ENCODE measurements at places on chromosomes 12 and 14.

DNA sequence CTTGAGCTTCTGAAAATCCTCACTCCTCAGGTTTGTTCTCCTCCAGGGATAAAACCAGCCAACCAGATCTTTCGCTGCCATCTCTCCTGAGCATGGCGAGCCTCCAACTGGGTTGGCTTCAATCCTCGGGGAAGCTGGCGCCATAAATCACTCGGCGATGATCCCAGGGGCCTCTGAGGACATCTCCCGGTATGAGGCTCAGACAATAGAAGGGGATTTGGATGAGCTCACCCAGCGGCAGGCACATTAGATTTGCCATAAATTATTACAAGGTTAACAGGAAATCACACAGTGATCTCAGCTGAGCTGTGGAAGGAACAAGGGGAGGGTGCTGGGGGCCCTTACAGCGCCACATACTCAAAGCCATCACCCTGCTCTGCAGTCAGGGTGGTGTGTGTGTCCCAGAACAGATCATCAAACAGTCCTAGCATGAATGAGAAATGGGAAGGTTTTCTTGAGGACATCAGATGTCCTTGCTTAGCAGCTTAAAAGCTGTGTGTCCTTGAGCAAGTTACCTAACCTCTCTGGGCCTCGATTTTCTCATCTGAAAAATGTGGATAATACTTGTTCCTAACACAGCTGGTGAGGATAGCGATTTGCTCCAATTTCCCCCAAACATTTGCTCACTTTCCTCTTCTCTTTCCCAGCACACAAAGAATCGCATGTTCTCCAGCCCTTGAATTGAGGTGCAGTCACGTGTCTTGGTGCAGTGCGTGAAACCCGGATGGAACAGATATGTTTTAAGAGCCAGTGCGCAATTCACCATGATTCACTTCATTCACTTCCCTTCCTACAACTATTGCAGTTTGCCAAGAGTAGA lies 142.8 kb downstream of the SCARB1 start:
- no peak for DNase-seq

DNA sequence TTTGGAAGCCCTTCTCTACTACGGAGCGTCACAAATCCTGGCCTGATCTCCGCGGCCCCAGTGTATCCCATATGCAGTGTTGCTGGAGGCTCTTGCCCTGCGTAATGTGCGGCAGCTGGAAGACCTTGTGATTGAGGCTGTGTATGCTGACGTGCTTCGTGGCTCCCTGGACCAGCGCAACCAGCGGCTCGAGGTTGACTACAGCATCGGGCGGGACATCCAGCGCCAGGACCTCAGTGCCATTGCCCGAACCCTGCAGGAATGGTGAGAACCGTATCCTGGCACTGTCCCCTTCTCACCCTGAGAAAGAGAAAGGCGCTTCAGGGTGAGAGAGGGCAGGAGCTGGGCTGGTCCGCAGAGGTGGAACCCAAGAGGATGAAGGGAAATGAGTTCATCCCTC lies 5.3 kb downstream of the COPS7A start:
- no peak for DNase-seq

GRCh38 chr14:89013098-89013504 lies 188.7 kb downstream of the TTC8 start:
- no peak for DNase-seq

- DNase-seq: no peak
Measured at GRCh38 chr12:28457785-28458184, 267.5 kb downstream of the CCDC91 start.

- DNase-seq: no peak
Measured at GRCh38 chr14:100972118-100972897, 68.8 kb upstream of the RTL1 start.

DNA sequence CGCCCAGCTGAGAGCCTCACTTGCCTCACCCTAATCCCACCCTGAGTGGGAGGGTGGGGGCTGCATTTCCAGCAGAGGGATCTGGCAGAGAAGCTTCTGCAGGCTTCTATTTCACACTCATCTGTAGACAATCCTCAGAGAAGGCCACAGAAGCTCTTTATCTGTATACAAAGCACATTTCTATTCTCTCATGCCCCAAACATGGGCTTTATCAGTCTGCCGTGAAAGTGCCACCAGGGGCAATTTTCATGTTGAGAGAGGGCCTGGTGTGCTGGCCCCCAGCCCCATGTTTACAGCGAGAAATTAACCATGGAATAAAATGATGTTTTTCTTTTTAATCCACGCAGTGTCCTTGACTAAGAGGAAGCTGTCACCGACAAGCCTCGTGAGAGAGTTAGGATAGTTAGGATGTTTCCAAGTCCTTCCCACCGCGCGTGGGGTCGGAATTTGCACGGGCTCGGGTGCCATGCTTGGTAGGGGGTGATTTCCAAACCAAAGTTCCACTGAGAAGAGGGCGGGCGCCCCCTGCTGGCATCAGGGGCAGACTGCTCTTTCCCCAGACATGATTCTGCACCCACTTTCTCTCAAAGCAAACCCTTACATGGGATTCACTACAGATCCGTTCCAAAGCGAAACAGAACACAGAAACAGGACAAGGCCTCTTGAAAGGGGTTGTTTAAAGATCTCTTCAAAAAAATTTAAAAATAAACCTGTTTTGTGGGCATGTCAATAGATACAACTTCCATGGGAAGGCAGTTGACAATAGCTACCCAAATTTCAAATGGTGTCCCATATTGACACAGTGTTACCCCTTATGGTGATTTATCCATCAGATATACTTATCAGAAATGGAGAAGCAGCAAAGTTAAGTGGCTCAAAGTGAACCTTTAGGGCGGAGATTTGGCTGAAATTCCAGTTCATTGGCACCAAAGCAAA lies 19.4 kb downstream of the BDKRB1 start:
- DNase-seq: peak; percentile 13

DNA sequence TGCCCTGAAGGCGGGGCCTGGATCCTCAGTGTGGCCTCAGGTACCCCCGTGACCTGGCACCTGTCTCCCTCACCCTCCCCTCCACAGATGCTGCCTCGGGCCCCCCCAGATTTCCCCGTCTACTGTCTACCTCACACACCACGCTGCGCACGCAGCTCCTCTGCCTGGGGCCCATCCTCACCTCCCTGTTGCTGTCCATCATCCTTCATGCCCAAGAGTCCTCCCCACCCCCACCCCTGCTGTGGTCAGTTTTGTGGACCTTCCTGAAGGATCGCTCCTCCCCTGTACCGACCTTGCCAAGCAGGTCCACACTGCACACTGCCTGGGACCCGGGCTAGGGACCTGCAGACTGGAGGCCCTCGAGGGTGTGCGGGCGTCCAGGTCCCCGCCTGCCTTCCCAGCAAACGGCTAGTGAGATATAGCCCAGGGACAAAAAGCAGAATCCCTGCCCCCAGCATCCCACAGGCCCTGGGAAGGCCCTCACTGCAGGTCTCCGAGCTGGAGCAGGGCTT lies 197.4 kb upstream of the DIO3 start:
- no peak for DNase-seq

- DNase-seq: no peak
Measured at GRCh38 chr12:129195081-129195480, 341.8 kb downstream of the GLT1D1 start.

GRCh38 chr12:47851303-47851952 lies 31.7 kb upstream of the HDAC7 start:
- DNase-seq: no peak

GRCh38 chr14:99326041-99326710 lies 54.2 kb upstream of the BCL11B start:
- no peak for DNase-seq

- no peak for DNase-seq
Measured at GRCh38 chr12:54541751-54542290, 7.6 kb upstream of the PDE1B start.

- DNase-seq: no peak
Measured at GRCh38 chr14:58002618-58003017, 136.7 kb upstream of the SLC35F4 start.

GRCh38 chr14:103000291-103000921 lies 56.9 kb downstream of the CDC42BPB start:
- DNase-seq: no peak

- no peak for DNase-seq
Measured at GRCh38 chr12:8035440-8036010, 3.0 kb downstream of the FOXJ2 start.

DNA sequence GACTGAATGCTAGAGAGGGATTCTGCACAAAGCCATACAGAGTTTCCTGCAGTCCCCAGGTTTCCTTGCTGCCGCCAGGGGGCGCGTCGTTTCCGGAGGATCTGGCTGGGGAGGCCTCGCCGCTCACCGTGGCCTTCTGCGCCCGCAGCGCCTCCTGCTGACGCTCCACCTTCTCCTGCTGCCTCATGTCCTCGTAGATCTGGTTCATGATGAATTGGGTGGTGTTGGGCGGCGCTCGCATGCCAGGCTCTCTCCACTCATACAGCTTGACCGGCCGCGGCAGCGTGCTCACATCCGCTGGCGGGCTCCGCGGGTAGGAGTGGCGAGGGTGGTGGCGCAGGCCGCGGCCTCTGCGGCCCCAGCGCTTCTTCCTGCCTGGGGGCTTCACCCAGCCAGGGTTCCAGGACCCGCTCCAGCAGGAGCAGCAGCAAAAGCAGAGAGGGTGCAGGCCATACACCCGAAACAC lies 987 bp downstream of the CCER1 start:
- DNase-seq: peak; percentile 8

GRCh38 chr12:2679816-2680675 lies 114.7 kb upstream of the FKBP4 start:
- no peak for DNase-seq

DNA sequence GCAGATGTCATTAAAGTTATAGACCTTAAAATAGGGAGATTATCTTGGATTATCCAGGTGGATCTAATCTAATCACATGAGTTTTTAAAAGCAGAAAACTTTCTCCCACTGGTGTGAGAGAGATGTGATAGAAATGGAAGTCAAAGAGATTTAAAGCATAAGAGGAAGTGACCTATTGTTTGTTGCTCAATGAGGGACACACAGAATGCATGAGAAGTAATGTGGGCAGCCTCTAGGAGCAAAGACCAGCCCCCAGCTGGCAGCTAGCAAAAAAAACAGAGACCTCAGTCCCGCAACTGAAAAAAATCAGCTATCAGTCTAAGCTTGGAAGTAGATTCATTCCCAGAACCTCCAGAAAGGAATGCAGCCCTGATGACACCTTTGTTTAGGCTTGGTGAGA lies 24.6 kb upstream of the ANP32D start:
- DNase-seq: no peak

DNA sequence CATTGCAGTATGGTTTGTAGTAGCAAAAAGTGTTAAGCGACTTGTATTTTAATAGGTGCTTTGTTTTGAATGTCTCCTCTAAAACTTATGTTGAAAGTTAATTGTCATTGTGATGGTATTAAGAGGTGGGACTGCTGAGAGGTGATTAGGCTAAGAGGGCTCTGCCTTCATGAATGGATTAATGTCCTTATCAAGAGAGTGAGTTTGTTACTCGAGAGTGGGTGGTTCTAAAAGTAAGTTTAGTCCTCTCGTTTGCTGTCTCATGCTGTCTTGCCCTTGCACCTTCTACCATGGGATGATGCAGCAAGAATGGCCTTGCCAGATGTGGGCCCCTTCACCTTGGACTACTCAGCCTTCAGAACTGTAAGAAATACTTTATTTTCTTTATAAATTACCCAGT lies 17.4 kb downstream of the ZDHHC17 start:
- DNase-seq: no peak

GRCh38 chr12:129848876-129849275 lies 54.9 kb downstream of the TMEM132D start:
- DNase-seq: no peak

DNA sequence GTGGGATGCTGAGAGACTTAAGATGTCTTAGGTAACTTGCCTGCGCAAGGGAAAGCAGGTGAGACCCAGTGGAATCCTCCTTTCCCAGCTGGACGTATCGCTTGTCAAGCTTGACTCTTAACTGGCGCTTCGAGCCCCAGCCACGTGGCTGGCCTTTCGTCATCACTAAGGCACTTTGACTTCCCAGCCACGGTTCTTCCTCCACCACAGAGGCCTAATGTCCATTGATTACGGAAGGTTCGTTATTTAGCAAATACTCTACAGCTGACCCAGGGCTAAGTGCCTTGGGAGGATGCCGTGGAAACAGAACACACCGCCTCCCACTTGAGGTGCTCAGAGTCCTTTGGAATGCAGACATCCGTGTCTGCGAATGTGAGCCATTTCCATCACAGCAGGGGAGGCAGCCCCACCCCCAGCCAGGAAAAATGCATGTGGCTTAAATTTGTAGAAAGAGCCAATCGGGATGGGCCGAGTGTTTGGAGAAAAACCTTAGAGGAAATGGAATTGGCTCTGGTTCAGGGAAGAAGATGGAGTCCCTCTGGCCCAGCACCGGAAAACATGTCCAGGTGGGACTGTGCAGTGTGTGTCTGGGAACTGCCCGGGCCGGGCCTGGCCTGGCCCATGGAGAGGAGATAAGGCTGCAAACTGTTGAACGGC lies 115.7 kb downstream of the PLXNC1 start:
- no peak for DNase-seq

- DNase-seq: no peak
Measured at GRCh38 chr14:63713058-63713457, 14.8 kb downstream of the SGPP1 start.

DNA sequence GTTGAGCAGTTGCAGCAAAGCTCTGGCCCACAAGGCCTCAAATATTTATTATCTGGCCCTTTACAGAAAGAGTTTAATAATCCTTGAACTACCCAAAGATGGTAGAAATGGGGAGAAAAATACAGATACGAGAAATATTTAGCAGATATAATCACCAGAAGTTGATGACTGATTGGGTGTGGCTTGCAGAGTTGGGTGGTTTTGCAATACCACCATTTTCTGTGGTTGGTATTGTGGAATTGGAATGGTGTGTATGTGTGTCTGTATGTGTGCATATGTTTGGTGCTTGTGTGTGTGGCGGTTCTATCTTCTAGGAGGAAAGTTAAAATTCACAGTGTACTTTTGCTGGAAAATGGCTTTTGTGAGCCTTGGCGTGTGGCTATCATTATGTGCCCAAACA lies 85.4 kb upstream of the MANSC4 start:
- no peak for DNase-seq

DNA sequence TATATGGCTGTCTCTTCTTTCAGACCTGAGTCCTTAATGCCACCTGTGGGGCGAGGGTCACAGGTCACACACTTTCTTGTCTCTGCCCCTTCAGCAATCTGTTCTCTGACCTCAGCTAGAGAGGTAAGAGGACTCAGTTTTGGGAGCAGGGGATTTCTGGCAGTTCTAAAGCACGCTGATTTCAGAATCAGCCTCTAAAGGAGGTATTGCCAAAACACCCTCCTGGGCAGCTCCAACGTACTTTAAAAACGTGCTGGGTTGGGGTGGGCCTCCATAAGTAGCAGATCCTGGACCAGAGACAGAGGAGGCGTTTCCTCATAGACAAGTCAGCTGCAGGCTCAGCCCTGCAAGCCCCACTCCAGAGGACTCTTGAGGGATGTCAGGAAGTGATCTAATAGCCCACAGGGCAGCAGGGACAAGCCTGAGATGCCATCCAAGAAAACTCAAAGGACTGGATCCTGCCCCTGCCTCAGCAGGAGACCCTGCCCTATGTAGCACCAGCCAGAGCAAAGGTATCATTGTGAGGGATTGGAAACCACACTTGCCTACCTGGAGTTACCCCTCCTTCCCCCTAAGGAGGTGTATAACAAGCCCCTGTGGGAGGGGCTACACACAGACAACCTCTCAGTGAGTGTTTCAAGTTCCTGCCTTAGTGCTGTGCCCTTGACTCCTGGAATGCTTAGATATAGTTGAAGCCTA lies 8.5 kb downstream of the CTDSP2 start:
- no peak for DNase-seq

- DNase-seq: no peak
Measured at GRCh38 chr14:105160776-105161175, 7.8 kb downstream of the JAG2 start.

GRCh38 chr12:62691309-62691708 lies 224.7 kb downstream of the MON2 start:
- DNase-seq: no peak

GRCh38 chr14:64440494-64440893 lies 24.8 kb upstream of the AKAP5 start:
- DNase-seq: no peak

Measured in memory B cell (primary cell).